ENCODE measurements at places on chromosomes 5 and 9. TPM values are rescaled to one million over a fixed set of nuclear protein-coding genes. Genes with fewer than 3 reads are reported as not detected.

Gene FBP2
- not detected for total RNA-seq

- no peak for DNase-seq
Measured at GRCh38 chr9:130498918-130499698, 54.3 kb downstream of the ASS1 start.

Gene BSPRY
- 0.99 TPM for total RNA-seq

DNA sequence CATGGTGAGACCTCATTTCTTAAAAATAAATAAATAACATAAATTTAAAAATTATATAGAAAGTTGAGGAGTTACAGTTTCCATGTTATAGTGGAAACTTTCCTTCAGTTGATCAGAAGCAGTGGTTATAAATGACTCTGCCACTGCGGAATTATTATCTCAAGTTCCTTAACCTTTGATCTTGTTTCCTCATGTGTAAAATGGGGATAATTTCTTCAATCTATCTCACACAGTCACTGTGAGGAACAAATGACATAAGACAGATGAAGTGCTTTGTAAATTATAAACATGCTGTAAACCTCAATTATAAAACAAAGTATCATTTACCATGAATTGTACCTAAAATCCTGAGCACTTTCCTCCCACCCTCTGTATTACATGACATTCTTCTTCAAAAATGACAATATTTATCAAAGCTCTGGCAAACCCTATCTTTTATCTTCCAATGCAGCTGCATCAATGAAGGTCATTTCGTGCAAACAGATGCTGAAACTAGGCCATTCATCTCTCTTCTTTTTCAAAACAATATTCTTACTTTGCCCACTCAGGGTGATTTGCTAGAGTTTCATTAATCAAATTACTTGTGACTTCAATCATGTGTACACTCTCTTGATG lies 46.8 kb downstream of the TMEM245 start:
- no peak for DNase-seq

DNA sequence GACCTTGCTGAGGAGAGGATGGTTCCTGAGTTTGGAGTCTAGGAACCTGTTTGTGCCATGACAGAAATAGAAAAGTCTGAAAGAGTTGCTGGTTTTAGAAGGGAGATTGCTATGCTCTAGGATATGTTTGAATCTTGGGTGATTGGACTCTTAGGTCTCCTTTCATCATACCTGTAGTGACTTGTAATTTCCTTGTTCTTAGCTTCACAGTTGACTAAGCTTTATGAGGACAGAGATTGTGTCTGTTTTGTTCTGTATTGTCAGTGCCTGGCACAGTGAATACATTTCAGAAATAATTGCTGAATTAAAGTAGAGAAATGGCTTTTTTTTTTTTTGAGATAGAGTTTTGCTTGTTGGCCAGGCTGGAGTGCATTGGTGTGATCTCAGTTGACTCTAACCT lies 31.5 kb downstream of the GAPVD1 start:
- no peak for DNase-seq

DNA sequence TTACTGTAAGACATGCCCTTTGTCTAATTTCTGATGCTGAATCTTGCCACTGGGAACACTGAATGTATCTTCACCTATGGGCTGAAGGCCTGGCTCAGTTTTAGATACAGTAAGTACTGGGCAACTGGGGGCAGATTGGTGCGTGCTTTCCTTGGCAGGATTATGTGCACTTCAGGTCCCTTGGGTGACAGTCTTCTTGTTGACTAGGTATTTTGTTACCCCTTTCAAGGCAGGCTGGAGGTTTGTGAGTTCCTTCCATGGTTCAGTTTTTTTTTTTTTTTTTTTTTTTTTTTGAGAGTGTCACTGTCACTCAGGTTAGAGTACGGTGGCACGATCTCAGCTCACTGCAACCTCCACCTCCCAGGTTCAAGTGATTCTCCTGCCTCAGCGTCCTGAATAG lies 7.6 kb downstream of the ZMAT2 start:
- no peak for DNase-seq

DNA sequence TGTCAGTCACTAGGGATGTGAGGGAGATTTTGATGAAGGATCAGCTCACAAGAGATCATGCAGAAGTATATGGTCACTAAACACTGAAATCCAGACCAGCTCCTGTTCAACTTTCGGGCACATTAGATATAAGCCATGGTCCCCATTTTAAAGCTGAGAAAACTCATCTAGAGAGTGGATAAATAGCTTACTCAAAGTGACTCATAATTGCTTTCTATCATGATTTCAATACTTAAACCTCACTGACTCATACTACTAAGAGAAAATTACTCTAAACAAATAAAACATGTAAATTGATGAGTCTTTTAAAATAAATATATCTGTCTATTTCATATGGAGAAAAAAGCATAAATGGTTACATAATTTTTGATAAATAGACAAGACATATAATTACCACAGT lies 567.7 kb downstream of the TLR4 start:
- no peak for DNase-seq
